ENCODE measurements at places on chromosomes 16 and 17.

DNA sequence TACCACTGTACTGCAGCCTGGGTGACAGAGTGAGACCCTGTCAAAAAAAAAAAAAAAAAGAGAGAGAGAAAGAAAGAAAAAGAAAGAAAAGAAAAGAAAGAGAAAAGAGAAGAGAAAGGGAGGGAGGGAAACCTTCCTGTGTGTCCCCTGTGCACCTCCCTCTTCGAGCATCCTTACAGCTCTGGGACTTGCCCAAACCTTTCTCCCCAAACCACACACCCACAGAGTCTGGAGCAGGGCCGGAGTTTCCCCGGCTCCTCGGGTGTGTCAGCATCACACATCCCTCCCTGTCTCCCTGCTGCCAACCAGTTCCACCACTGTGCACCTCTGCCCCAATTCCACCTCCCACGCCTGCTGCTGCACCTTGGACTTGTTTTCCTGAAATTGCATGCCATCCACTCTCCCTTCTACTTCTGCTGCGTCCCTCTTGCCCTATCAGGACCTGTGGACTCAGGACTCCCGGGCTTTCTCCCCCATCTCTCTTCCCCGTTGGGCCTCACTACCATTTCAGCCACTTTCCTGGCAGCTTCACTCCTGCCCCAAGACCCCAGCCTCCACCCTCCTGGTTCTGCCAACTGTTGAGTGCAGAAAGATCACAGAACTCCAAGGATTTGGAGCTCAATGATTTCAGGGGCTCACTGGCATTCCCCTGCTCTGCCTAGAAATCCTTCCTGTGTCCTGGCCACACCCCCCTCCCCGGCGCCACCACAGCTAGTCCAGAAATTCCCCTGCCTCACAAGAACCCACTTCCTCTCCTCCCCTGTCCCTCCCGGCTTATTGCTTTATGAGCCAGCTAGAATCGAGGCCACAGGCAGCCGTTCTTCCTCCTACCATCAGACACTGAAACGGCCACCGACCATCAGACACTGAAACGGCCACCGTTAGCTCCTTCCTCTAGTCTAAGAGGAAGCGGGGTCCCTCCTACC lies 3.7 kb upstream of the CDK3 start:
- DNase-seq, result peak; percentile 18

DNA sequence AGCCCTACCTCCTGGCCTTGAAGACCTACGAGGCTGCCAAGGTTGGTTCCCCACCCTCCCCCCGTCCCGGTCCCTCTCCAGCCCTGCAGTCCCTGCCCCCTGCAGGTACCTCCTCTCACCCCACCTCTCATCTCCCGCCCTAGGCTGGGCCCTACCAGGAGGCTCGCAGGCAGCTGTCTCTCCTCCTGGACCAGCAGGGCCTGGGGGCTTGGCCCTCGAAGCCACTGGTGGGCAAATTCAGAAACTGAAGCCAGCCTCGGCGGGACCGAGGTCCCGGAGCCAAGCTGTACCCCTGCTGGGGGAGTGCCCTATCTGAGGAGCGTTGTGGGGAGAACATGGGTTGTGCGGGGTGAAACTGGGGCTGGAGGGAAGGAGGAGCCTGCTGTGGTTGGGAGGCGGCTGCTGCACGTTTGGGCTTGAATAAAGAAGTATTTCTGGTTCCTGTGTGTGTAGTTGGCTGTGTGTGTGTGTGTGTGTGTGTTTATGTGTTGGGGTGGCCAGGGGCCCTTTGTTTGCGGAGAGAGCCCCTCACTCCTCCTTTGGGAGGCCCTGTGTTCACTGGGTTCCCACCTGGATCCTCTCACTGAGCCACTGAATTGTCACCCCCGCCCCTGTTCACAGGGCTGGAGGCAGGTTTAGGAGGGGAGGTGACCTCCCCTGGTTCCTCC lies 5.9 kb downstream of the ADAD2 start:
- peak; percentile 53 for DNase-seq

DNA sequence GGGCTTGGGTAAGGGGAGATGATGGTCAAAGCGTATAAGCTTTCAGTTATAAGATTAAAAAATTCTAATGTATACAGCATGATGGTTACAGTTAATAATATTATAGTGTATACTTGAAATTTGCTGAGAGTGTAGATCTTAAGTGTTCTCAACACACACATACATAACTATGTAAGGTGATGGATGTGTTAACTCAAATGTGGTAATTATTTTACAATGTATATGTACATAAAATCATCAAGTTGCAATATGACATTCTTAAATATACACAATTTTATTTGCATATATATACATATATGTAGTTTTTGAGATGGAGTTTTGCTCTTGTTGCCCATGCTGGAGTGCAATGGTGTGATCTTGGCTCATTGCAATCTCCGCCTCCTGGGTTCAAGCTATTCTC lies 7.2 kb downstream of the ZKSCAN2 start:
- DNase-seq, result no peak

DNA sequence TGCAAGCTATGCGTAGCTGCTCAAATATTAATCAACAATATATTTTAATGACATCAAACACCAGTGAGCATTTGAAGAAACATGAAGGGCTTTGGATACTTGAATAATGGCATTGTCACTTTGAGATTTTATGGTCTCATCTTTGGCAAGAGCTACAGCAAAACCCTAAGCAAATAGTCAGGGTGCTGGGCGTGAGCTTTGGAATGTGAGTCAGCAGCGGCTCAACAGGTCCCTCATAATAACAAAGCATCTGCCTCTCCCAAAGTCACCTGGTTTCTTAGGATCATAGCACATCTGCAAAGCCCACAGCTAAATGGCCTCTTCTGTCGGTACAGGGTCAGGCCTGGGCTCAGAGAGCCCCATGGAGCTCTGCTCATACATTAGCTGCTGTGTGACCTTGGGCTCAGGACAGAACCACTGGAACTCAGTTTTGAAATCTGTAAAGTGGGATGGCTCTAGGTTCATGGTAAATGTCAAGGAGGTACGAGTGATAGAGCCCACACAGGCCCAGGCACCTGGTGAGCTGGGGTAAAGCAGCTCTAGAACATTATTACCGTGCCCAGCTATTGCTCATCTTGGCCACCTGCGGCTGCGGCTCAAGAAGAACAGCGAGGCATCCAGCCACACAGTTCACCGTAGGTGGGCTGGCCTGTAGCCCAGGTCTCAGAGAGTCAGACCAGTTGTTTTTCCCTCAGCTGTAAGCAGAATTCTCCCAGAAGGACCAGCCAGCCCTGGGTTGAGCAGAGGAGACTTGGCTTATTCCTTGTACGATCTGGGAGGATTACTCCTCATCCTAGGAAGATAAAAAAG lies 544.5 kb upstream of the CDH11 start:
- no peak for DNase-seq

DNA sequence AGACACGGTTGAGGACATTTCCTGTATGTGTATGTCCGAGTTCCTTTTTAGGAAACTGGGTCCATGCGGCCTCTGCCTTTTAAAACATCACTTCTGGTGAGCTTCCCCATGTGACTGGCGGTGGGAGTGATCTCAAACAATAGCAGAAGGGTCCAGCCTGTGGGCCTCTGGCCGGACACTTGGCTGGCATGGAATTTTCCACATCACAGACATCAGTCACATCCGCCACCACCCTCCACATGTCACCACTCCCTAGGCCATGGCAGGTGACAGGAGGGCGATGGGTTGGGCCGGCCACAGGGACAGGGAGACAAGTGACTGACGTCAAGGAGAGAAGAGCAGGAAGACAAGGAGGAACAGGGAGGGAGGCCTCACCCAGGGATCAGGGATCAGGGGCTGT lies 83.7 kb downstream of the DNAH17 start:
- no peak for DNase-seq

DNA sequence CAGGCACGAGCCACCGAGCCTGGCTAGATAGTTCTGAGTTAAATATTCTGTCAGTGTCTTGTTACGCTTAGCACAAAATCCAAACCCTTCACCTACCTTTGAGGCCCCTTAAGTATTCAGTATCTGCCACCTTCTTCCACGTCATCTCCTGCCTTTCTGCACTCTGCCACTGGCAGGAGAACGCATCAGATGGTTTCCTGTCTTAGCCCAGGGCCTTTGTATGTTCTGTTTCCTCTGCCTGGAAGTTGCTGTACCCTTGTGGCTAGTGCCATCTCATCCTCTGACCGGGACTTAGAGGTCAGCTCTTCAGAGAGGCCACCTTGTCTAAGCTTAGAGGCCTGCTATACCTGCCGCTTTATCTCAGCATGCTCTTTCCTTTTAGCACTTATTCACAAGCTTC lies 67.5 kb upstream of the LGALS9 start:
- no peak for DNase-seq

DNA sequence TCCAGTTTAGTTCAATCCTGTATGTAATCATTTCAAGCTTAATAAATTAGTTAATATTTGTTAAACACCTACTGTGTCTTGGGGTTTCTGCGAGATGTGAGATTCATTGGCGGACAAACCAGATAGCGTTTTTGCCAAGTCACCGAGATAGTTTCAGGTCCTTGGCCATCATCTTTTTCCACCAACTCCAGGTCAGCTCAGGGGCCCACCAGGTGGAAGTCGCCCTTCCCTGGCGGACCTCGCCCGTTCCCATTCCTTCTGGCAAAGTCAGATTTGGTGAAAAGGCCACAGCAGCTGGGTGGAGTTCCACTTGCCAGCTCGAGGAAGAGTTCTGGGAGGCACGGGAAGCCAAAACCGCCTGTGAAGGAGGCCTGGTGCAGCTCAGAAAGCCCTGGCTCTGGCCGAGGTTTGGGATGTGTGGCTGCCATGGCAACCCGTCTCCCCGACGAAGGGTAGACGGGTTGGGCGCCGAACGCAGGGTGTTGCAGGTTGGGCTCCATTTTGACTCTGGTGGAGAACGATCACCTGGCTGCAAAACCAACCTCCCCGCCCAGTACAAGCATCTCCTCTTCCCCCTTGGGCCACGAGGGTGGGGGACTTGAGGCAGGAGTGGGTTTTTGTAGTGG lies 39.5 kb downstream of the CMIP start:
- no peak for DNase-seq

DNA sequence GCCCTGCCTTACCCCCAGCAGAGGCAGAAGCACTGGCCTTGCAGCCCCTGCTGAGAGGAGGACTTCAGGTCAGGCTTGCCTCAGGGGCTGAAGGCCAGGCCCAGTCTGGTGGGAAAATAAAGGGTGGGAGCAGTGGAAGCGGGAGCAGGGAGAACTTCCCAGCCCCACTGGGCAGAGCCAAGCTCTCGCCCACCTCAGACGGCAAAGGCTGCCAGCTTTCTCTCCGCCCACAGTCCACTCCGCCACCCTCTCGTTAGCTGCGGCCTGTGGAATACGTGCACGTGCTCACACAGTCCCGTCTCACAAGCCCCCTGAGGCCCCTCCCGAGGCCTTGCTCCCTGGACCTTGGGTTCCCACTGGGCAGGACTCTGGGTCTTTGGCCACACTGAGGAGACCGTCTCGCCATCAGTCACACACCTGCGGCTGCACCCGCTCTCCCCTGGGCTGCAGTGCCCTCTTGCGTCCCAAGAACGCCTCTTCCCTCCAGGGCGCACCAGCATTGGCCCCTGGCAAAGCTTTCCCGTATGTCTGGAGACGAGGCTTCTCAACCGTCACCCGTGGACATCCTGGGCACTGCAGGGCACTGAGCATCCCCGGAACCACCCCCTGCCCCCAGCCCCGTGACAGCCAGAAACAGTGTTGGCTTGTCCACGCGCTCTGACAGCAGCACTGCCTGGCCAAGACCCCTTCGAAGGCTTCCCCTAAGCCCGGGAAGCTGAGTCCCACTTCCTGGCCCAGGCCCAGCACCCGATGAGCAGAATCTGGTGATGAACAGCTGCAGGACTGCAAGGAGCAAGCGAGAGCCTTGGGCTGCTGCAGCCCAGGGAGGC lies 8.3 kb downstream of the MRPL28 start:
- DNase-seq, result peak; percentile 91

DNA sequence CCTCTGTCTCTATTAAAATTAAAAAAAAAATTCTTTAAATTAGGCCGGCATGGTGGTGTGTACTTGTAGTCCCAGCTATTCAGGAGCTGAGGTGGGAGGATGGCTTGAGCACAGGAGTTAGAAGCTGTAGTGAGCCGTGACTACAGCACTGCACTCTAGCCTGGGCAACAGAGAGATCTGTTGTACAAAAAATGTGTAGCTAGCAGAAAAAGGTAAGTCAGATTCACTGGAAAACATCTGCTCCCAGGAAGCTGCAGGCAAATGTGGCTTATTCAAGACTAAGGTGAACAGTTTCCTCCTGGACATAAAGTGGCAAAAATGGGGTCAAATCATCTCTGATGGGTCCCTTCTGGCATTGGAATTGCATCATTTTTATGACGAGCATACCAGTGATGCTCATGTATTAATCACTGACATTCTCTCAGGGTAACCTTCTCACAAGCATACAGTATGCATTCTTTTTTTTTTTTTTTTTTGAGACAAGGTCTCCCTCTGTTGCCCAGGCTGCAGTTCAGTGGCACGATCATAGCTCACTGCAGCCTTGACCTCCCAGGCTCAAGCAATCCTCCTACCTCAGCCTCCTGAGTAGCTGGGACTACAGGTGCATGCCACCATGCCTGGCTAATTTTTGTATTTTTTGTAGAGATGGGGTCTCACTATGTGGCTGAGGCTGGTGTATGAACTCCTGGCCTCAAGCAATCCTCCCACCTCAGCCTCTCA lies 48.7 kb downstream of the CPPED1 start:
- no peak for DNase-seq

DNA sequence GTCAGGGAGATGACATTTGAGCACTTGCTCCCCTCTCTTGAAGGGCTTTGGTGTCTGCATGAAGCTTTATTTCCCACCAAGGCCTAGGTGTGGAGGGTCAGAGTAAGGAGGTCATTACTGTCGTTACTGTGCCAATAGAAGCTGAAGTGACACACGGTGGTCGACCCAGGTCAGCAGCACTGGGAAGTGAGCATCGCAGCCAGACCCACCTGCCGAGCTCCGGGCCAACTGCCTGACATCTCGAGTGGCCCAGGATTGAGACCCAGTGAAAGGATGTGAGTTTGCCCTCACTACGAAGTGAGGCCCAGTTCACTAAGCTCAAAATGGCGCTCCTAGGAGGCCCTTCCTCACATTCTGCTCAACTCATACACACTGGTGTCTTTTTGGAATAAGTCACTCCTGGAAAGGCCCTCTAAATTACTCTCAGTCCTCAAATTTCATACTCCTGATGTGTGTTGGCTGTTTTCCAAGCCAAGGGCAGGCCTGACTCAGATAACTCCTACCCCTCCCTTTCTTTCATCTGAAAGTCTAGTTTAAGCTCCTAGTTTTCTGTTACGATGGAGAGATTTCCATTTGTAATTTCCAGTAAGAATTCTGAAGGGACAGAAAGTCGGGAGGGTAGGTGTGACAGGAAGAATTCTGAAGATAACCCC lies 200.4 kb downstream of the LGALS9B start:
- no peak for DNase-seq

GRCh38 chr16:30041841-30042240 lies 10.8 kb upstream of the TLCD3B start:
- DNase-seq, result no peak
